Ureter (tissue), 1 donor: ENCODE measurements at places on chromosomes 2 and 18. TPM values are rescaled to one million over a fixed set of nuclear protein-coding genes. Genes with fewer than 3 reads are reported as not detected.

DNA sequence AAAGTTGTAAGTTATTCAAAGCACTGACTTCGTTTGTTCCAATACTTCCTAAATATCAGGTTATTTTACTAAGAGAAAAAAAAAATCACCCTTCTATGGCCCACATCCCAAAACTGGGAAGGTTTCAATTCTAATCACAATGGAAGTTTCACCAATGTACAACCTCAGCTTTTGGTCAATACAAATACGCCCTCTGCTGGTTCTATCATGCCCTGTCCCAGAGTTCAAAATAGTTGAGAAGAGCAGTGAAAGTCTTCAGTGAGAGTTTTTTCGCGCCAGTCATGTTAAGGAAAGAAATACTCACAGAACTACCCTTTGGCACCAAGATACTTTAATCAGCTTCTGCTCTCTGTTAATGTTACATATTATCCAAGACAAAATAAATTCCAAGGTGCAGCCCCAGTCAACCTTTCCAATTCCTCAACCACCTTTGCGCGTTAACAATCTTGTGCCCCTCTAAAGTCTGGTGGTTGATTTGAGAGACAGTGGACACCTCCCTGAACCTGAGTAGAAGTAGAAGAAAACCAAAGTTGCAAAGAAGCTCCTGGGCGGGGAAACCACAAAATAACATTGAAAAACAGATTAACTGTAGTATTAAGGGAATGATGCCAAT, 59.9 kb downstream of the SUMO1 start:
- DNase-seq: peak; percentile 67

GRCh38 chr2:173050684-173051083, 25.0 kb upstream of the MAP3K20 start:
- no peak for DNase-seq

KCNJ13 gene
- total RNA-seq: 0.60 TPM

TTN gene
- total RNA-seq: 3.9 TPM

DNA sequence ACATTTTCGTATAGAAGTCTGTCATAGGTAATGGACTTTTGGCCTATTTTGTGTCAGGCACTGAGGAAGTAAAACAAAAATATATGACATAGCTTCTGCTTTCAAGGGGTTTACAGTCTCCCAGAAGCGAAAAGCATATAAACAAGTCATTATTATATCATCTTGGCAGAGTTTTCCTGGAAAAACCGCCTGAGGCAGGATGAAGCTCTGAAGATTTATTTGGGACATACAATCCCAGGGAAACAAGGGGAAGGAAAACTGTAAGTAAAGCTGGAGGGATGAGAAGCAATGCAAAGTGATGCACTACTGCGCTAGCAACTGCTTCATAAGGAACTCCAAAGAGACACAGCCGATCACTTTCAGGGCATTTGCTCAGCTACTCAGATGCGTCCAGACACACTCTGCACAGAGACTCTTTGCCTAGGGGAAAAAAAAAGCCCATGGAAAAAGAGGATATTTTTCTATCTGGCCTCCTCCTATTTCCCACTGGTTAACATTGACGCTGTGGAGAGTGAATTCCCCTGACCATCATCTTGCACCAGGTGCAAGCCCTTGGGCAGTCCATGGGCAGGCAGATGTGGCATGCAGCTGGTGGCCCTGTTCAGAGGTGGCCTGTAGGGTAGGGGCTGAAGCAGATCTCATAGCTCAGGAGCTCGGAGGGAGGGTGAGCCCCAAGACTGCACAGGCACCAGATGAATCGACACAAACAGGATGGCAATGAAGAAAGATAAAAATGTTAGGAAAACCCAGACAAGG, 158.1 kb downstream of the METTL4 start:
- no peak for DNase-seq

DNA sequence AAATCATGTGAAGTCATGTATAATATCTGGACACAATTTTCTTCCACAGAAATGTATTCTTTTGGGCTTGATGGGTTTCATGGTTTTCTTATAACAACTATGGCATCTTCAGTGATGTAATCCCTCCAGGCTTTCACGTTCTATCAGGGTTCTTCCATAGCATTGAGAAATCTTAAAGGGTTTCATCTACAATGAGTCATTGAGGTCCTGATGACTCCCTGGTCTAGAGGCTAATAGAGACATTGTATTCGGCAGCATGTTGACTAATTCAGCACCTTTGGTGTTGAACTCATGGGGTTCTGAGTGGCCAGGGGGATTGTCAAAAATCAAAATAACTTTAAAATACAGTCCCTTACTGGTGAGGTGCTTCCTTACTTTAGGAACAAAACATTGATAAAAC, 614.0 kb upstream of the CRIM1 start:
- DNase-seq: no peak
